Kidney glomerular epithelial cell (primary cell): ENCODE measurements at places on chromosomes 6 and 20.

- DNase-seq = peak; percentile 16
Observed at GRCh38 chr20:45052698-45053429, 48.1 kb downstream of the KCNS1 start.

GRCh38 chr6:47766445-47766844 is 15.4 kb upstream of the OPN5 start:
- DNase-seq = no peak

- DNase-seq = peak; percentile 73
Observed at GRCh38 chr6:27237089-27237803, 10.3 kb upstream of the PRSS16 start.

DNA sequence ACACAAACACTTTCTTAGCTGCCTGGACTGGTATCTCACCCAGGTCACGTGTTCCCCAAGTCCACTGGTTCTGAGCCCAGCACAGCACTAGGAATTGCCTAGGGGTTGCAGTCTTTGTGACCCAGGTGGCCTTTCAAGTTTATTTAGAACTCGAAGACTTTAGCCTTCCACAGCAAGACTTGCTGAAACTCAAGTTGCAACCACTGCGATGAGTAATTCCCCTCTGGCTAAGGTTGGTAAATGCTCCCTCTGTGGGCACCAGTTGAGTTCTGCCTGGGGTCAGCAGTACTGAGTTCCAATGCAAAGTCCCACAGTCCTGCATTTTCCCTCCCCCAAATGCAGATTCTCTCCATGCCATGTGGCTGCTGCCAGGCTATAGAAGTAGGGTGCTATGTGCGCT is 77.6 kb upstream of the MOCS1 start:
- DNase-seq = no peak

DNA sequence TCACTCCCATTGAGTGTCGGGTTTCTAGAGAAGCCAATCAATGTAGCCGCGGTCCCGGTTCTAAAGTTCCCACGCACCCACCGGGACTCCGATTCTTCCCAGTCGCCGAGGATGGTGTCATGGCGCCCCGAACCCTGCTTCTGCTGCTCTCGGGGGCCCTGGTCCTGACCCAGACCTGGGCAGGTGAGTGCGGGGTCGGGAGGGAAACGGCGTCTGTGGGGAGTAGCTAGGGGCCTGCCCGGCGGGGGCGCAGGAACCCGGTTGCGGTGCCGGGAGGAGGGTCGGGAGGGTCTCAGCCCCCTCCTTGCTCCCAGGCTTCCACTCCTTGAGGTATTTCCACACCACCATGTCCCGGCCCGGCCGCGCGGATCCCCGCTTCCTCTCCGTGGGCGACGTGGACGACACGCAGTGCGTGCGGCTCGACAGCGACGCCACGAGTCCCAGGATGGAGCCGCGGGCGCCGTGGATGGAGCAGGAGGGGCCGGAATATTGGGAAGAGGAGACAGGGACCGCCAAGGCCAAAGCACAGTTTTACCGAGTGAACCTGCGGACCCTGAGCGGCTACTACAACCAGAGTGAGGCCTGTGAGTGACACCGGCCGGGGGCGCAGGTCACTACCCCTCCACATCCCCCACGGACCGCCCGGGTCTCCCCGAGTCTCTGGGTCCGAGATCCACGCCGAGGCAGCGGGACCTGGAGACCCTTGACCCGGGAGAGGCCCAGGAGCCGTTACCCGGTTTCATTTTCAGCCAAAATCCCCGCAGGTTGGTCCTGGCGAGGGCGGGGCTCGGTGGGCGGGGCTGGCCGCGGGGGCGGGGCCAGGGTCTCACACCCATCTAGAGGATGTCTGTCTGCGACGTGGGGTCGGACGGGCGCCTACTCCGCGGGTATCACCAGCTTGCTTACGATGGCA is 35.2 kb upstream of the HLA-G start:
- DNase-seq = no peak

GRCh38 chr6:102300350-102300749 is 906.8 kb downstream of the GRIK2 start:
- no peak for DNase-seq

GRCh38 chr20:2042400-2042799 is 48.5 kb upstream of the PDYN start:
- peak; percentile 41 for DNase-seq

- peak; percentile 12 for DNase-seq
Observed at GRCh38 chr20:258963-259362, 1.4 kb downstream of the DEFB132 start.

- DNase-seq = no peak
Observed at GRCh38 chr6:119205911-119206618, 127.6 kb upstream of the FAM184A start.

DNA sequence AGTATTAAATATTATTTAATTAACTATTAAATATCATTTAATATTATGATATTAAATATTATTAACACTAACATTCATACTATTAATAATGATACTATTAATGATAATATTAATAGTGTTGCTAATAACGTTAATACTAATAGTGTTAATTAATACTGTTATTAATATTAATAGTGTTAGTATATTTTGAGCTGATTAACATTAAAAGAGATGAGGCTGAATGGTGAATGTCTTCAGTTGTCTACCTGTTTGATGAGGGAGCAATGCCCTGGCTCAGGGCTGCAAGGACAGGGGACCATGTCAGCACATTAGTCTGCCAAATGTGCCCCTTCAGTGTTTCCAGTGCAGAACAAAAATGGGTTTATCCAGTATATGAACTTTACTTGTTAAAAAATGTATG is 96.6 kb upstream of the PLEKHG1 start:
- DNase-seq = no peak

- DNase-seq = no peak
Observed at GRCh38 chr6:132359886-132360285, 41.4 kb downstream of the MOXD1 start.

DNA sequence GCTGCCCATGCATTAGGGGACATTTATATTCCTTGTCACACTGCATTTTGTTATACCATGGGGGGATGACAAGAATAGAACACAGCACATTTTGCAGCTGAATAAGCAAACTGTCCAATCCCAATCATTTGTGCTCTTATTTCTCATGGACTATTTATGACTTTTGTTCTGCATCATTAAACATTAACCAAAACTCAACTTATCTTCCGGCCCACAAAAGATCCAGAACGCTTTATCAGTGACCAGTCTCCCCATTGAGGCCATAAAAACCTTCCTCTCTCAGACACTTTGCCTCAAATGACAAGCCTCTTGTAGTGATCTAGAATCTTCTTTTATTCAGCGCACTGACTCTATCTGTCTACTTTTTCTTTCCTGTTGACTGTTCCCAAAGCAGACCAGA is 28.4 kb upstream of the FOXQ1 start:
- no peak for DNase-seq

GRCh38 chr6:37432590-37432915 is 468 bp upstream of the CMTR1 start:
- DNase-seq = no peak

- no peak for DNase-seq
Observed at GRCh38 chr6:112439010-112439409, 91.9 kb downstream of the RFPL4B start.

DNA sequence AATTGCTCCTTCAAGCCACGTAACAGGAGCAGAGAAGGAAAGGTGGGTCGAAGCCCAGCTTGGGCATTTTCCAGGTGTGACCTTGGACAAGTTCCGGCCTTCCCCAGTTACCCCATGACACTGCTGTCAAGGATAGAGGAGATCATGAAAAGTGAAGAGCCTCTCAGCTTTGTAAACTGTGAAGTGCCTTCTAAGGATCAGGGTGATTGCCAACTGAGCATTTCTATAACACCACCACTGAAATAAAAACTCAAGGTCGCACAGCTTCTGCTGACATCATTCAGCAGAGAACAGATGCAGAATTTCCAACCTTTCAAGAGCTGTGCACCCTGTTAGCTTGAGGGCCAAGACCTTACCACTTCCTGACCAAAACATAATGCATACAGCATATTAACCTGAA is 24.0 kb upstream of the ZMYND8 start:
- DNase-seq = no peak

GRCh38 chr6:132937466-132937906 is 123.1 kb downstream of the RPS12 start:
- peak; percentile 78 for DNase-seq

DNA sequence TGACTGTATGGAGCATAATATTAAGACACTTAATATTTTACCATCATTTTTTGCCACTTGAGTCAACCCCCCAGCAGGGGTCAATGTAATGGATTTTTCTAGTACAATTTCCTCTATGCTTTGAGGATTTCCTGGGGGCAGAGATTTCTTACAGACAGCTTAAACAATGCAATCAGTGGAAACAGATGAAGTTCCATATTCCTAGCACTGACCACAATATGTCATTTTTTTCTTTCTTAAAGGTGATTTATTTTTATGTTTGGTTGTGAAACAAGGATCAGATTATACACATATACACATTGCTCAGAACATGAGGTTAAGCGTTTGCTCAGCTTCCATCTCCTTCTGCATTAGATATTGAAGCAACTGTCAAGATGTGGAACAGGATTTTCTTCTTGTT is 82.0 kb upstream of the ID4 start:
- no peak for DNase-seq

GRCh38 chr20:17955302-17955701 is 13.3 kb downstream of the SNX5 start:
- DNase-seq = no peak

DNA sequence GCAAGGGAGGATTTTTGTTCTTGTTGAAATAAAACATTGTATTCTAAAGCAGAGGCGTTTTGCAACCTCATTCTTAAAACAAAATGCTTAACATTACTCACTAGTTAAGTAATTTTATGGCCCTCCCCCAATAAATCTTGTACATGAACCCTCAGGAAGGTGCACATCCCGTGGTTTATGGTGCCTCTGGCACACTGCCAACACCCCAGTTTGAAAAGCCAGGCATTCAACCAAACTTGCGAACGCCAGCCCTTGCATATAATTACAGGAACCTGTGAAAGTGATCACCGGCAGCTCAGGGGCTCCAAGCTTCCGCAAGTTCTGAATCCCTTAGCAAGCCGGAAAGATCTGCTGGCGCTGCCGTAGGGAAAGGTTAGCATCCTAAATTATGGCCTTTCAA is 1109.0 kb upstream of the FLRT3 start:
- no peak for DNase-seq

GRCh38 chr6:131687022-131687421 is 14.2 kb downstream of the OR2A4 start:
- DNase-seq = no peak

DNA sequence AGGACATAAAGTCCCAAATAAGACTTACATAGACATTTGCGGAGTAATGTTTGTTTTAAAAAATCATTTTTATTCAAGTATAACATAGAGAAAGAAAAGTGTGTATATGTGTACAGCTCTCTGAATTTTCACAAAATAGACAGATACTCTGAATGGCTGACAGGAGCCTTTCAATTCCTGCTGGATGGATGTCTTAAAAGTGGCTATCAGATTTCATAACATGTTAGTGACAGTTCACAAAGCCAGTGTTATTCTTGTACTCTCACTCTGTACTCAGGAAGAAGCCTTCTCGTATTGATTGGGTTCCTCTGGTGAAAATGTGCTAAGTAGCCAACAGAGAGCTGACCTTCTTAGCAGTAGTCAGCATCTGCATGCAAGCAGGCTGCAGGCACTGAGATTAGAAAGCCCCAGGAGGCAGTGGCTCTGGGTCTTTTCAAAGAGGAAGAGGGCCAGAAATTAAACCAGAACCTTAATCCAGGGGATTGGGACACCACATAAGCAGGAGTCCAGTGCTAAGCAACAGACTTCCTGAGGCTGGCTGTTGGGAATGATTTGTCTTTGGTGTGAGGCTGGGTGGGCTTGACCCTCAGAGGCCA is 19.7 kb downstream of the SLC17A4 start:
- no peak for DNase-seq

GRCh38 chr6:53945765-53946407 is 151.1 kb downstream of the LRRC1 start:
- DNase-seq = no peak

DNA sequence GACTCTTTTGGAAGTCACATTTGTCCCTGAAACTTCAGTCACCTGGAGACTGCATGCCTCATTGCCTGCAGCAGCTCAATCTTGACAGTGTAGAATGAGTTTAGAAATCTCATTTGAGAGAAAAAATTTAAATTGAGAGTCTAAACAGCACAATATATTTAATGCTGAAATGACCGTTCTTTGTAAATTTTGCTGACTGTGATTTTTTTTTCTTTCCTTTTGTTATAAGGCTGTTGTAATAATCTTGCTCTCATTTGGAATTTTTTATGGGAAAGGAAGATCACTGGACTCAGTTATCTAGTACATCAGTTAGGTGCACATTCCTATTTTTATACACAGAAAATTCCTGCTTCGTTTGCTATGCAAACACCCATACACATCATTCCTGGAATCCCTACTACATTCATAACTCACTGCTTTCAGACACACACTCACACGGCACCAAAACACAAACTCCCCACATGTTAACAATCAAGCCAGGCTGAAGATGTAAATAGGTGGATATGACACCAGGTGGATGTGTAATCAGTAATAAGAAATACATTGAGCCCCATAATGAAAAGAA is 43.8 kb downstream of the PTCHD4 start:
- DNase-seq = peak; percentile 35

DNA sequence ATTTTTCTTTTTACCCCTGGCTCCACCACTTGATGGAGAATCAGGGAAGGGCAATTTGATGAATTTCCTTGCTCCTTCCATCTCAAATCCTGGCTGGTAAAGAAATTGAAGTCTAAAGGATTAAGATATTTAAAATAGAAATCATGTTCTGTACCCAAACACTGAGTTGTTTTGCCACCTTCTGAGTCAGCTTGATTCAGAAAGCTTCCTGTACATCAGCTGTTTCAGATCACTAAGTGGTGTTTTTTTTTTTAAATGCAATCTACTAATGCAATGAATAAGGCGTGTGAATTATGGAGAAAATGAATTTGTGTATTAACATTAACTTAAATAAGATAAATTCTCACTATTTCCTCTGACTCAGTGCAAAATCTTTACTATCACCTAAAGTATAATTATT is 11.5 kb upstream of the POPDC3 start:
- DNase-seq = no peak

GRCh38 chr20:8334641-8335040 is 202.6 kb downstream of the PLCB1 start:
- no peak for DNase-seq

GRCh38 chr20:20289331-20289730 is 78.6 kb upstream of the INSM1 start:
- no peak for DNase-seq

- DNase-seq = no peak
Observed at GRCh38 chr6:114785235-114786127, 442.7 kb upstream of the HS3ST5 start.

DNA sequence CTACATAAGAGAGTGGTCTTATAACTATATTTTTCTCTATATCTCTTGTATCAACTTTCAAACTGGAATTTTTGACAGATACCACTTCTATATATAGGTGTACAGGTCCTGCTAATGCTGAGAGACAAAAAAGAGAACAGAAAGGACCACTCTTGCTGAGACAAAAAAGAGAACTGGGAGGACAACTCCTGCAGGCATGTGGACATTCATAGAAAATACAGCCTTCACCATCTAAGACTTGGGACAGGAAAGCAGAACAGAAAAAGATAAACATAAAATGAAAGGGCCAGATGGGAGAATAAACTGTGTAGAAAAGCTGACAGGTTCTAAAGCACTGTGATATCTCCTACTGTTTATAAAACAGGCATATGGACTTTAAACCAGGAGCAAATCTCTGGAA is 541.0 kb upstream of the ADGRB3 start:
- no peak for DNase-seq
